ENCODE measurements at places on chromosomes 7 and 10.

GRCh38 chr7:150371996-150372270 lies 3.3 kb downstream of the REPIN1 start:
- DNase-seq, result no peak

DNA sequence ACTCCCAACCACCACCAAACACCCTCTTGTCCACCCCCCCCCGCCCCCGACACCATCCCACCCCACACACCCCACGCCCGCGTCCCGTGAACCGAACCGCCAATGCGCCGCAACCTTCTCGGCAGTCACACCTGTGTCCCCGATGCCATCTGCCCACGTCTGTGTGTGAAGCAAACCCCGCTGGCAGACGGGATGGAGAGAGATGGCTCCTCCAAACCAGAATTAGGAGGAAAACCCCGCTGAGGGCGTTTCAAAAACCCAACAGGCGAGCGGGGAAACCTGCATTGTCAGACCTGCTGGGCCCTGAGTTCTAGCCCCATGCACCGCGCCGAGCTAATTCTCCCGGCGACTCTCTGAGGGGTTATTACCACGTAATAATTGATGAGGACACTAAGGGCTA lies 28.6 kb upstream of the KCNK18 start:
- DNase-seq, result no peak

DNA sequence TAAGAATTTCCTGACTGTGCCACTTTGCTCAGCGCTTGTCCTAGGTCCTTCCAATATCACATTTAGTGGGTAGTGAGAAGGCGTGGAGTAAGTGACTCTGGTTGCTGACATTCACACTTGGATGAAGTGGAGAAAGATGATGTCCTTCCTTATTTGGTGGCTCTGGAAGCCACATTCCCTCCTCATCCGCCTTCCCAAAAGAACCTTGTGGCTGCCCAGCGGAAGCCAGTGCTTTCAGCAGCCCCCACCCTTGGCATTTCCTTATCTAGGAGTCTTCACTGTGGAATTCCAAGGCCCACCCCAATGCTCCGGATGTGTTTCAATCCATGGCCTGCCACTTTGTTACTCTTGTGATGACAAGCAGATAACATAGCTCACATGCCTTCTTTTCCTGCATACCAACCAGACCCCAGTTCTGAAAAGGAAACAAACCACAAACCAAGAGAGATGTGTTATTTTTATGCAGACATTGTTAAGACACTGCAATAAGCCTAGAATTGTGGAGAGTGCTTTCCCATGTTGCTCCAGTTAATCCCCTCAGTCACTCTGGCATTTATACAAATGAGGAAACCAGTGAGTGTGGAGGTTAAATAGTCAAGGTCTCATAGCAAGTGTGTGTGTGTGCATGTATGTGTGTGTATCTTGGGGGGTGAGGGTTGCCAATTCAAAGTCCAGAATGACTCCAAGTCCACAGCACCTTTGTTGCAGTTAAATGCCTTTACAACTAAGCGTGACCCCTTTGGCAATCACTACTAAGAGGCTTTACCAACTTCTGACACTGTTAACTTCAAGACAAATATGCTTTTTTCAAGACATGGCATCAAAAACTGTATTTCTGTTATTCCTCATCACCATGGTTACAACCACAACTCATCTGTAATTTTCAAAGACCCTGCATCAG lies 10.3 kb upstream of the ANKRD1 start:
- no peak for DNase-seq

DNA sequence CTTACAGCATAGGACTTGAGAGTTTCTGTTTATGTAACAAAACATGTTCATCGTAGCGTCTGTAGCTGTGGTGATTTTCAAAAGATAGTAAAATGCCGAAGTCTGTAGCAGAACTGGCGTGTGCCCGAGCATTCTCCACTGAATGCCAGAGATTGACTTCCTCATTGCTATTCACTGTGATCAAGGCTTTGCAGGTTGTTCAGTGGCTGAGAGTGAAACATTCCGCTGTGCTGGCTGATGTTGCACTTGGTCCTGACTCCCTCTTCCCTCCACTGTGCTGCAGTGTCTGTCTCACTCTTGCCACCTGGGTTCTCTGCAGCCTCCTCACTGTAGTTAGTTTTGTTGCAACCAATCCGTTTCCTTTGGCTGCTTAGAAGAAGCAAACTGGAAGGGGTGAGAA lies 37.6 kb downstream of the FHIP2A start:
- DNase-seq, result no peak

DNA sequence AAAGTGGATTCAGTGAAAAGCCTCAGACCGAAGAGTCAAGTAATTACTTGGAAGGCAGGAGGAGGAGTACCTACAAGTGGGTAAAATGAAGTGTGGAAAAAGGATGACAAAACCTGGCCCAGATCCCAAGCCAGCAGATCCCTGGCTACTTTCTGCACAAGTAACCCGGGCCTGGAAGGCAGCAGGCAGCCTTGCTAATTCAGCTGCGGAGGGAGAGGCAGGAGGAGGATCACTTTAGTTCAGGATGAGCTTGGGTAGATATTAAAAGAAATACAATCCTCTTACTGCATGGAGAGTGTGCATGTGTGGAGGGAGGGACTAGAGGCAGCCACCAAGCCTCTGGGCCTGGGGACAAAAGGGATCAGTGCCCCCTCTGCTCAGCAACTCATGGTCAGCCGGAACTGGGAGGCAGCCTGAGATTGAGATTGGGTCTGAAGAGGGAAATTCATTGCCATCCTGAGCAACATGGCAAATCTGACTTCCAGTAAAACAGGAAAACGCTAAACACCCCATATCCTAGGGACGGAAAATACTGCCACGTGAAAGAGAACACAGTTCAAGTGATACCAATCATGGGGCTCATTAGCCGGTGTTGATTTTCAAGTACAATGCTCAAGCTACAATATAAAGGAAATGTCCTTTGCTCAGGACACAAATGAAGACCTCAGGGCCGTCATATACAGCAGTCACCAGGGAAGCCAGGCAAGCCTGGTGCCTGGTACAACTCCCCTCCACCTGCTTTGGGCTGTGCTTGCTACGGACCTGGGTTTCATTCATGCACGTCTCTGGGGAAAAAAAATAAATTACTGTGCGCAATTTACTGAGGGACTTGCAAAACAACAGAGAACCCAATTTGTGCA lies 1.3 kb downstream of the AMPH start:
- DNase-seq, result no peak

GRCh38 chr10:68756766-68757165 lies 35.7 kb downstream of the CCAR1 start:
- DNase-seq, result no peak

DNA sequence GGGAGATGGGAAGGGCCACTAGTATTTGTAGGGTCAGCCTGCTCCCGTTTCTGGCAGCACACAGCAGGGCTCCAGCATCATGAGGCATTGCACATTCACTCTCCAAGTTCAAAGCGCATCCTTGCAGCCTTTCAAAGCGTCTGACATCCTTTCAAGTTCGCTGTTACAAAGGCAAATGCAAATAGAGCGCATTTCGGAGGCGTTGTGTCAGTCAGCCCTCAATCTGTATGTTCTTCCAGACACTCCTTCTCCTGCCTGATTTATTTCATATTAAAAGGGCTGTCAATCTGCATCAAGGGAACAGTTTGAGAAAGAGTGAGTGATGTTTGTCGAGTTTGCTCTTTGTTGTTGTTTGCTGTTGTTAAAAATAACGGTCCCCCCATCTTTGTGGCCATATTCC lies 188.5 kb downstream of the SNX10 start:
- no peak for DNase-seq

DNA sequence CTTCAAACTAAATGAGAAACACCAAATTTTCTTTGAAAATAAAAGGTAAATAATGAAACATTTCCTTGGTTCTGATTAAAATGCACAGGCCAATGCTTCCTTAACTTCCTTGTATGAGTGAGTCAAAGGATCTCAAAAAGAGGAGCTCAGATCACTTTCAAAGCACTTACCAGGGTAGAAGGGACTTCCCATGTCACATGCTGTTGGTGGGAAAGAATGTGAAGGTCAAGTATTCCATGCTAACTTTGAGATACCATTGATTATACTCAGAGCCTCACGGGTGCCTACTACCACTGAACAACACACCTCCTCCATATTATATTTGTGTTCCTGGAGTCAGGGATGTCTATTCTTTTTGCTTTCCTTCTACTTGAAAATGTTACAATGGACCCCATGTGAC lies 233.5 kb upstream of the KIAA1217 start:
- no peak for DNase-seq
